Cortex of kidney (tissue), 1 donor: ENCODE measurements at places on chromosomes 2 and 18.

DNA sequence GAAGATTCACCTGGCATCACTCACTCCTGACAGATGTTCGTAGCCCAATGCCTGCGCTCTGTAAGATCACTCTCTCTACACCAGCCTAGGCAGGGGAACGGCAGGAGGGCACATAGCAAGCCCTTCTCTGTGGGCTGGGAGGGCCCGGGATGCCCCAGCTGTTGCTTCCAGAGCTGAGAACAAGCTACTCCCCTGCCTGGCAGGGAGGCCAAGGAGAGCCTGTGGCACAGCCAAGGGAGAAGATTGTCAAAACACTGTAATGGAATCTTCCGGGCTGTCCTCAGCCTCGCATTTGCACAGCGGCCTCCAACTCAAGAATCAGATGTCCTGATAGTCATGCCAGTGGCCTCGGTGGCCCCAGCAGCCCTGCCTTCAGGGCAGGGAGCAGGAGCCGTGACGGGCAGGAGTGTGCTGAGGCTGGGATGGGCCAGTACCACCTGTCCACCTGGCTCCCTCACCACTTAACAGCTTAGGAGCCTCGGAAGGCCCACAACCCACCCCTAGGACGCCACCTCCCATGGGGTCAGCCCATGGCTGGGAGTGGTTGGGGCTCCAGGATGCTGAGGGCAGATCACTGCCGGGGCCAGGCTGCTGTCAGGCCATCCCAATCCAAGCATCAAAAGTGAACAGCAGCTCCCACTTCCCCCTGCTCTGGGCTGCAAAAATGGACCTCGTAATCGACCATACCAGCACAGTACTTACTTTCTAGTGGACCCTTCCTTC is 21.9 kb upstream of the SLC35F6 start:
- no peak for DNase-seq

DNA sequence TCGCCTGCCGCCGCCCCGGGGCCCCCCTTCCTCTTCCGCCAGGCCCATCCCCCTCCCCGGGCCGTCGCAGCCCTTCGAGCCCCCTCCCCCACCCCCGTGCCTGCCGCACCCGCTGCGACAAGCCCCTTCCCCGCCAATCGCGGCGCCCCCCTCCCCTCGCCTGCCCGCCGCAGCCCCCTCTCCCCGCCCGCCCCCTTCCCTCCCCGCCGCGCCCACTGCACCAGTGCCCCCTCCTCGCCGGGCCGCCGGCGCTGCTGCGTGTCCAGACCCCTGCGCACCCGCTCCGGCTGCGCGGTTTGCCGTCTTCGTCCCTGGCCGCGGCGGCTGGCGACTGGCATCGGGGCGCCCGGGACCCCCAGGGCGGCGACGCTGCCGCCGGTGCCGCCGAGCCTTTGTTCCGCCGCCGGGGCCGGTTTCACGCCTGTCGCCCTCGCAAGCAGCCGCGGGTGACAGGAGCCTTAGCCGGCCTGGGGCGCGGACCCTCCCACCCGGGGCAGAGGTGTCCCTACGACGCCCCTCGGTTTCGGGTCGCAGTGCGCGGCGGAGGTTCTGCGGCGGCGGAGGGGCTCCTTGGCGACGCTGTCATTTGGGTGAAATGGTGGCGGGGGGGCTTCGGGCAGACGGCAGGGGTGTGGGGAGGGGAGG is 18.1 kb downstream of the GPC1 start:
- no peak for DNase-seq

DNA sequence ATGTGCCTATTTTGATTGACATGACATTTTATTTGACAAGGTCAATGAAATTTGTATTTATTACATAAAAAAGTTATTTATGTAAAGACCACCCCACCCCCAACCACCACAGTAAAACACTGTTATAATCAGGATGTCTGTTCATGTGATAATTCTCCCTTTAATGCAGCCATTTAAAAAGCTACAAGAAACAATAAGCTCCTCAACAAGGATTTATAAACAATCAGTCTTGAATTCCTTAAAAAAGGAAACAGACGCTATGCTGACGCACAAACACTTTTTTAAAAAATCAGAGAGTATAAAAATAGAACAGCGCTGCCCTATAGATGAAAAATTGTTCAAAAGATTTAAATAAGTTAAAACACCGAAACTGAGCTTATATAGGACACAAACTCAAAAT is 102.2 kb downstream of the SOS1 start:
- DNase-seq: no peak

DNA sequence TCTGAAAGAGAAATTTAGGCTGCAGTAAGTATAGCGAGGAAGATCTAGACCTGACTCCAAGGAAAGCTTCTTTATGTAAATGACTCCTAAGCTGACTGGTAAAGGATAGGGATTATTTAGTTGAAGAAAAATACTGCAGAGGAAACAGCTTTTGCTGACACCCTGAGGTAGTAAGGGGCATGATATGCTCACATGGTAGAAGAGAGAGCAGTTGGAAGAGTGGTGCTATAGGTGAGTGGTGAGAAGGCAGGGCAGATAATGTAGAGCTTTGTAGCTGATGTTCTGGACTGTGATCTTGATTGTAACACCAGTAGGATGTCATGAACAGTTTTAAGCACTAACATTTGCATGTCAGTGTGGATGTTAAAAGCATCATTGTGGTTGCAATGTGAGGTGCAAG is 639.1 kb upstream of the SLC39A10 start:
- DNase-seq: no peak

- no peak for DNase-seq
These were observed 59.3 kb downstream of the UNC80 start for GRCh38 chr2:209830722-209831465.

DNA sequence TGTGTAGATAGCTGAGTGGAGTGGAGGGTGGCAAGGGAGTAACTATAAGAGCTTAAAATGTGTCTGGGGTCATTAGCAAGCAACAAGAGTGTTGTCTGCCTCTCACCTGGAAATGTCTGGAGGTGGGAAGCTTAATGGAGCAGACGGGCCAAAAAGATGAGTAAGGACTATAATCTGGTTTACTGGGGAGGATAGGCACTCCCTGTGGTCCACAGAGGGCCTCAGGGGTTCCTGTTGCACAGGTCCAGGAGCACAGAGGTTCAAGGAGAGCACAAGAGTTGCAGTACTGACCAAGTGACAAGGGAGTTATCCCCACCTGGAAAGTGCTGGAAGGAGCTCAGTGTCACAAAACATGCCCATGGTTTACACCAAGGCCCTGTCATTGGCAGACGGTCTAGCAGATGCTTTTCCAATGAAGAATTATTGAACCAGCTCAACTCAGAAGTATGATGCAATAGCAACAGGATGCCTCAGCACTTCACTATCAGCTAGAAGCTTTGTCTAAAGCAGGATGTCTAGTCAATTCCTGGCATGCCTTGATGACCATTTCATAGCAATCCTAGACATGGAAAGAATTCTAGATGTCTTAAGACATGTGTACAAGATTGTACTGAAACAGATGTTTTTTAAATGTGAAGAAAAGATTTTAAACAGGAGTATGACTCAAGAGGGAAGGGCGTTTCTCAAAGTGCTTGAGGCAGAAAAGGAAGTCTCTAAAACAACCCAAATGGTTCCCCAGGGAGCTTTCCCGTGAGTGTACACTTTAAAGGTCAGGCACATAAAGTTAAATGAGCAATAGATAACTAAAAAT is 62.9 kb upstream of the SERPINE2 start:
- DNase-seq: no peak

DNA sequence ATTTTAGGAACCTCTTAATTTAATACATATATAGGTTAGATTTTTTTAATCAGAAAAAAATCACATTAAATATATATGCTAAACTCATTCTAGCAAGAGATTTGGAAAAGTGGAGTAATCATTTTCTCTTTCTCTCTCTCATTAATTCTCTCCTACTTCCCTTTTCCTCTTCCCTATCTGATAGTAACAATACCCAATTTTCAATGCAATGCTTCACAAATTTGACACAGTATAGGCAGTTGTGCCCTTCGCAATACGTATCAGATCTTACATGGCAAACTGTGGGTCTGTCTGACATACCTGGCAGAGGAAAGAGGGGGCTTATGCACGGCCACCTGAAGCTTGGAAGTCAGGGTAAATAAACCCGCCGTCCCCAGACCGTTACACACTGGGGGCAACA is 444.3 kb downstream of the NBAS start:
- DNase-seq: no peak

DNA sequence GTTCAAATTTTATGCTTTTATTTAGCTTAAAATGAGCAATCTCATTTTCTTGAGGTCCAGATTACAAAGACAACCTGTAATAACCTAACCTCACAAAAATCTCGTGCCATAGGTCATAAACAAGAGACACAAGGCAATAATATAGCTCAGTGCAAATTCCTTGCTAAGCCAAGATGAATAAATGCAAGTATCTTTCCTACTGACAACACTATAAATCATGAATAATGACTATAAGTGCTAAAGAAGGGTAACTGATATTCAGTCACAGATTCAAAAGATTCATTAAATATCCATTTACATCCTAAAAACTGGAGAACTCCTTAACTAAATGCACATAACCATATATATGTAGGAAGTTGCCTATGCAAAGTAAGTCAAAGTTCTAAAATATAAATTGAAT is 1641.6 kb downstream of the LRP1B start:
- no peak for DNase-seq

GRCh38 chr2:198587240-198587639 is 782.8 kb downstream of the PLCL1 start:
- DNase-seq: no peak

DNA sequence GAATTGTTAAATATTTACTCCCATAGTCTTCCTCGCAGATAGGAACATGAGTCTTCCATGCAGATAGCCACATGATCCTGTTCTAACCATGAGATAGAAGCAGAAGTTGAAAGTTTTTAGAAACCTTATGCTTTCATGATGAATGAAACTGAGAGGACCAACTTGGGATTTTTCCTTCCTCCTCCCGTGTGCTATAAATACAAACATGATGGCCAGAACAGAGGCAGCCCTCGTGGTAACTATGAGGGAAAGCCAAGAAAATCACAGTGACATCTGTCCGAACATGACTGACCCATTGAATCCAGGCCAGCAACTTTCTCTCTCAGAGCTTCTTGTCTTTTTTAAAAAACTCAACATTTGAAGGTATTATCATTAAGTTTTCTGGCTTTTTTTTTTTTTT is 78.5 kb downstream of the ACAA2 start:
- no peak for DNase-seq

DNA sequence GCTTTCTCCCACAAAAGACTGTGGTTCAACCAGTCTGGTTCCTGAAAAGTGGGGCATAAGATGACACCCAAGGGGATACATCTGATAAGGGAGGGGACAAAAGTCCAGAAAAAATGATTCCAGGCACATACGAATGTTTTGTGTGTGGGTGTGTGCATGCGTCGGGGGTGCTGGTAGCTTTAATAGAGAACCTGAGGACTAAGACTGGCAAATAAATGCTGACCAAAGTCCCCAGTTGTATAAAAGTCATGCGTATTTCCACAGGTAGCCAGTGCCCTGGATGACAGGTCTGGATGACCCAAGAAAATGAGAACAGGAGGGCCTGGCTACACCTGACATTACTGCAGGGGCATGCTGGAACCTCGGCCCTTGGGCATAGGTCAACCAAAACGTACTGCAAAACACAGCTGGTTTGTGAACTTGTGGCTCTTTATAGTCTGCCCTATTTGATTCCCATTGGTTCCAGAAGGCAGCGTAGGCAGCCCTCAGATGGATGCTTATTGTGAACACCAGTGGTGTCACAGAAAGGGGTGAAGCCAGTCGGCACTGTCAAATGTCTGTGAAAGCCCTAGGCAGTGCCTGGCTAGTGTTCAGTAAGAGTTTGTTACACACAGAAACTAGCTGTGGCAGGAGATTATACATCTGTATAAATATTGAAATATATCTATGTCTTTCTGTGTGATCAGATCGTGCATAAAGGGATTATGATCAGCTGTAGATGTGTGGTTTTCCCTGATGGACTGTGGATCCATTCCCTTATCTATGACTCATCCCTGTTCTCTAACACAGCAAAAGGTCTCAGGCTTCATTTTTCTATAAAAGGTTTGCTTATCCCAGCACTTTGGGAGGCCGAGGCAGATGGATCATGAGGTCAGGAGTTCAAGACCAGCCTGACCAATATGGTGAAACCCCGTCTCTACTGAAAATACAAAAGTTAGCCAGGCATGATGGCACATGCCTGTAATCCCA is 58.3 kb downstream of the INSIG2 start:
- DNase-seq: no peak

DNA sequence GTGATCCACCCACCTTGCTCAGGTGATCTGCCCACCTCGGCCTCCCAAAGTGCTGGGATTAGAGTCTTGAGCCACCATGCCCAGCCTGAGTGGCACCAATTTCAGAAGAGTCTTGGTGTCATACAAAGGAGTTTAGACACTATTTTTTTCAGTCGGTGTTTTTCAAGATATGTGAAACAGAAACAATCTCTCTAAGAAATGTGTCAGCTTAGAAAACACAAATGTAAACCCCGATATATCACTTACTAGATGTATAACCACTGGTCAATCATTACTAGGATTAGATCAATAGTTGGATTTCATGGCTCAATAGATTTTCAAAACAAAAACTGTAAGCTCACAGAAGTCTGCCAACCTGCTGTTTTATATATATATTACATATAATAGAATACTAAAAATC is 67.2 kb upstream of the FRZB start:
- no peak for DNase-seq

GRCh38 chr18:44502790-44503189 is 177.9 kb upstream of the SETBP1 start:
- no peak for DNase-seq

- DNase-seq: no peak
These were observed 65.2 kb upstream of the SALL3 start for GRCh38 chr18:78914249-78914935.

- no peak for DNase-seq
These were observed 12.4 kb downstream of the MYO5B start for GRCh38 chr18:50182511-50182910.

GRCh38 chr2:190583507-190584337 is 49.2 kb upstream of the NEMP2 start:
- no peak for DNase-seq

GRCh38 chr2:241009191-241009590 is 10.8 kb downstream of the SNED1 start:
- DNase-seq: no peak

DNA sequence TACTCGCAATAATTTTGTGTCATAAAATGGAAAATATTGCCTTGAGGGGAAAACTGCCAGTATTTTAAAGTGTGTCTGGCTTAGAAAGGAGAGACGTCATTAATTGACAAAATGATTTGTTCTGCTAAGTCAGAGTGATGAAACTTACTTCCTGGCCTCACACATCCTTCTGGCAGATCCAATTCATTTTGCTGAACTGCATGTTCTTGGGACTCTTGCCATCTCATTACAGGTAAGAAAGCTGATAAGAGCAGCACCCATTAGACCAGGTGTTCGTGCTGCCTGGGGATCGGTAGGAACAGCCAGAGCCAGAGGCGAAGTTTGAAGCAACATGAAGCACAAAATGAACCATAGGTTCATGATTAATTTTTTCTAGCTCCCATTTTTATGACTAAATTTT is 38.0 kb downstream of the KCNE4 start:
- DNase-seq: no peak

DNA sequence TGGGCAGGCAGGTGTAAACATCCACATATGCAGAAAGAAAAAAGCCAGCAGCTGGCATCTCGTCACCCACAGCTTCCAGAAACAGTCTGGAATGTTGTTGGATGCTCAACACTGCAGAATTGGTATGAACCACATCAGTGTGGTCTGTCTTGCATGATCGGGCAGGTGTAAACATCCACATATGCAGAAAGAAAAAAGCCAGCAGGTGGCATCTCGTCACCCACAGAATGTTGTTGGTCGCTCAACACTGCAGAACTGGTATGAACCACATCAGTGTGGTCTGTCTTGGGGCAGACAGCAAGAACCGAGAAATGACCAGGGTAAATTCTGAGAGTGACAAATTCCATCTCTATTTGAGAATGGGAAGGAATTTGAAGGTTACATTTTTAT is 39.6 kb downstream of the DOCK10 start:
- DNase-seq: no peak

GRCh38 chr18:48949606-48950535 is 894 bp downstream of the SMAD7 start:
- DNase-seq: no peak
